ENCODE measurements at places on chromosomes 1 and 21.

- DNase-seq, result no peak
These were observed 664.3 kb upstream of the B3GALT2 start for GRCh38 chr1:193850745-193851144.

DNA sequence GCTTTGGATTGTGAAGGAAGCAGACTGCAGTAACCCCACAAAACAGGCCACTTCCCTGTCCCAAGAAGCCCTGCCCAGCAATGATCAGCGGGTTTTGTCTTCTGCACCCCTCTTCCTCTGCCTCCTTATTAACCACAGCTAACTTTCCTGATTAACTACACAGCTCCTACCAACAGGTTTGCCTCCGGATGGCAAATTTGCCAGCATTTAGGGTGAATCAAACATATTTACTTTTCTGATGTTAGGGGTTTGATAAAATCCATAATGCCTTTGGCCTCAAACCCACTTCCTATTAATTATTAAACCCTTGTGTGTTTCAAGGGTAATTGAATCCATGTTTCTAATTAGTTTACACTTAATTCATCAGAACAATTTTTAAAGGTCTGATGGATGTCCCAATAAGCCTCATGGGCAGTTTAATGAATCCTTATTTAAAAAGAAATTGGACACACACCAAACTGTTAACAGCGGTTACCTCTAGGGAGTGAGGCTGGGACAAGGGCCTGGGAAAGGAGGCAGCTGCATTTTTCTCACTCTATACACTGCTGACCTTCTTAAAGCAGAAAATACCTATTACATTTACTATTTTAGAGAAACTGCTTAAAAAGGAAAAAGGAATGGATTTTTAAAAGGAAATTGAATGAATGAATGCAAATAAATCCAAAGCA is 91.9 kb downstream of the CSMD2 start:
- DNase-seq, result no peak

DNA sequence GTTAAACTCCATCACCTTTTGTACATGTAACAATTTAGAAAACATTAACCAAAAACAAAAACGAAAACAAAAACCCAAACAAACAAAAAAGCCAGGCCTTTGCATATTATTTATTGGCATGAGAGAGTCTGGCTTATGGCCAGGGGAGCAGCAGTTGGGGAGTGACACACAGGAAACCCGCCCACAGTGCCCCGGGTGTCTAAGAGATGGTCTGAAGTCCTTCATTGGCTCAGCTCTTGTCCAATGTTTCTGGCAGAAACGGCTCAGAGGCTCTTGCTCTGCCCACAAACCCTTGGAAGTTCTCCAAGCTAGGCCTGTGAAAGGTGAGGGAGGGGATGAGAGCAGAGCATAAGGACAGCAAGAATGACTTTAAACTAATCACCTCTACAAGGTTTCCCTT is 131.5 kb downstream of the CNIH3 start:
- no peak for DNase-seq

DNA sequence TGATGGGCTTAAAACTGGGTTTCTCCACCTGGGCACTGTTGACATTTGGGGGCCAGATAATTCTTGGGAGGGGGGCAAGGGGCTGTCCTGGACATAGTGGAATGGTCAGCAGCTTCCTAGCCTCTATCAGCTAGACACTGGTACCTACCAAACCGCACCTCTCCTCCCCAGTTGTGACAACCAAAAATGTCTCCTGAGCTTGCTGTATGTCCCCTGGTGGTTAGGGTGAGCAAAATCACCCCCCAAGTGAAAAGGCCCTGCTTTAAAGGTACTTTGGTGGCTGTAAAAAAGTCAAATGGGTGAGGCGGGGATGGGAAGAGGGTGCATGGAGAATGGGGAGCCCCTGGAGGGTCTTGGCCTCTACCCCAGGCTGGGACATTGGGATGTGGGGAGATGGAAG is 182.0 kb downstream of the IGSF21 start:
- no peak for DNase-seq

- DNase-seq, result no peak
These were observed 294.8 kb downstream of the PTPRC start for GRCh38 chr1:198933515-198934222.

- no peak for DNase-seq
These were observed 93.2 kb downstream of the PHTF1 start for GRCh38 chr1:113666126-113666525.

DNA sequence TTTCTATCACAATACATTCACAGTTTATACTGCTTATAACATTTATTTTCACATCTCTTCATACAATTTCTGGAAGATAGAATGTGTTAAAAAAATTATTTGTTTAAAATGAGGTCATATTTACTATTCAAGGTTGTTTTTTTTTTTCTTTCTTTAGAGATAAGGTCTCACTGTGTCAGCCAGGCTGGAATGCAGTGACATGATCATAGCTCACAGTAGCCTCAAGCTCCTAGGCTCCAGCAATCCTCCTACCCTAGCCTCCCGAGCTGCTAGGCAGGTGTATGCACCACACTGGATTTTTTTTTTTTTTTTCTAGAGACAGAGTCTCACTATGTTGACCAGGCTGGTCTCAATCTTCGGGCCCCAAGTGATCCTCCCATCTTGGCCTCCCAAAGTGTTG is 19.0 kb upstream of the RNF11 start:
- DNase-seq, result no peak

DNA sequence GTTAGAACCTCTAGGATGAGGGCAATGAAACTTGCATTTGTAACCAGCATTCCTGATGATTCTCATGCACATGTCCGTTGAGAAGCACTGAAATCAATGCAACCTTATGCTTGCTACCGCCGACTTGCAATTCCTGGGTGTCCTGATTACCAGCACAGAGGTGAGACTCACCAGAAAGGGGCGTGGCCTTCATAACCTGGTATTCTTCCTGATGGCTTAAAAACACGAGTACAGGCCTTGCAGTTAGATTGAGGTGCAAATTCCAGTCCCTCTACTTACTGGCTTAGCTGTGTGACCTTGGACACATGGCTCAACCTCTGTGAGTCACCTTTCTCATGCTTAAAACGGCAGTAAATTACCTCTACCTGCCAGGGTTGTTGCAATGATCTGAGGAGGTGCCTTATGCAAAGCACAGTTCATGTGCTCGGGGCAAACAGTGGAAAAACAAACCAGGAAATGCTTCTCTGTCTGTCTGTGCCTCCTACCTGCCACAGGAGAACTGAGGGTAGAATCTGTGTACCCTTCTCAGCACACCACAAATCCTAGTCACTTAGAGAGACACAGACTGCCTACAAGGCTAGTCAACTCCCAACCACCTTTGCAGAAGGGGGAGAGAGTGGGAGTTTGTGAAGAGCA is 39.1 kb upstream of the ECE1 start:
- no peak for DNase-seq

DNA sequence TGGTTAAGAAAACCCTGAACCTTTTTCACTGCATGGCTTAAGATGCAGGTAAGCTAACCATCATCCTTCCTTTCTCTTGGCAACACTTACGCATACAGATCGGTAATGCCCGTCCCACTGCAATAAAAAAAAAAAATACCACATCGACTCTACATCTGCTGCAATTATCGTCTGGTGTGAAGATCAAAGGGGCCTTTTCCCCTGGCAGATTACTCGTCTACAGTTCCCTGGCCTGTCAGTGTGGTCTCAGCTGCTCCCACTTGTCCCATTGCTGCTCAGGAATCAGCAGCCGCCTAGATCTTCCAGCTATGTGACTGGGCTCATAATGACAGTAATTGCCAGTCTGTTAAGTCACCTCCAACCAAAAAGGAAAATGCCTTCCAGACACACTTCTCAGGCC is 133.1 kb downstream of the SETD4 start:
- no peak for DNase-seq

- no peak for DNase-seq
These were observed 63.5 kb downstream of the ATP1A1 start for GRCh38 chr1:116436611-116436970.

GRCh38 chr1:226688808-226689207 is 50.3 kb downstream of the ITPKB start:
- no peak for DNase-seq

DNA sequence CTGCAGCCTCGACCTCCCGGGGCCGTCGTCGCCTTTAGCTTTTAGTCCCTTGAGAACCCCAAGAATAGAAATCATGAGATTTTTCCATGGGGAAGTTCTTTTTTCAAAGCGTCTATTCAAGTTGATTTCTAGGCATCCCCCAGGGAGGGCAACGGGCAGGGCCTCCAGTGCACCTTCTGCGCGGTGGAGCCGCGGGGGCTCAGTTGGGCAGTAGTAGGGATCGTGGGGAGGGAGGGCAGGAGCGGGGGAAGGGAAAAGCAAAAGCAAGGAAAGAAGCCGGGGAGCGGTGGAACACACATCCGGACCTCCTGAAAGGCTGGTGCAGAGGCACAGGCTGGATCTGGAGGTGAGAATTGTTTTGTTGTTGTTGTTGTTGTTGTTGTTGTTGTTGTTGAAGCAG is 103.4 kb downstream of the PPIAL4G start:
- no peak for DNase-seq

DNA sequence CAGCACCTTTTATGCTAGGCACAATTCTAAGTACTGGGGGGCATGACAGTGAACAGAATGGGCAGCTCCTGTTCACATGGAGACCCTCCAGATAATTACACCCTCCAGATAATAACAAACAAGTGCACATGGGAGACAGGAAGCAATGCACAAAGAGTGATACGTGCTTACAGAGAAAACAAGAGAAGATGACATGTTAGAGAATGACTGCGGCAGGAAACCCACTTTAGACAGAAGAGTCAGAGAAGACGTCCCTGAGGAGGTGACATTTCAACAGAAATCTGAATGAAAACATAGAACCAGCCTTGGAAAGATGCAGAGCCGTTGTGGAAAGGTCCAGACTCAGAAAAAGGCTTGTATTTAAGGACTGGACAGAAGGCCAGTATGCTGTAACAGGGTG is 54.7 kb upstream of the ARTN start:
- DNase-seq, result no peak

GRCh38 chr1:29514361-29515169 is 278.2 kb downstream of the PTPRU start:
- no peak for DNase-seq

GRCh38 chr1:235767795-235768194 is 98.9 kb downstream of the LYST start:
- no peak for DNase-seq

- DNase-seq, result no peak
These were observed 7.3 kb downstream of the OR2M5 start for GRCh38 chr1:248152056-248152827.

- DNase-seq, result no peak
These were observed 5.4 kb downstream of the CDKN2C start for GRCh38 chr1:50975436-50975835.

GRCh38 chr1:194929357-194929756 is 1678.9 kb downstream of the KCNT2 start:
- no peak for DNase-seq

GRCh38 chr1:86068841-86069756 is 87.5 kb downstream of the COL24A1 start:
- DNase-seq, result no peak

GRCh38 chr1:29379443-29380073 is 143.2 kb downstream of the PTPRU start:
- no peak for DNase-seq

DNA sequence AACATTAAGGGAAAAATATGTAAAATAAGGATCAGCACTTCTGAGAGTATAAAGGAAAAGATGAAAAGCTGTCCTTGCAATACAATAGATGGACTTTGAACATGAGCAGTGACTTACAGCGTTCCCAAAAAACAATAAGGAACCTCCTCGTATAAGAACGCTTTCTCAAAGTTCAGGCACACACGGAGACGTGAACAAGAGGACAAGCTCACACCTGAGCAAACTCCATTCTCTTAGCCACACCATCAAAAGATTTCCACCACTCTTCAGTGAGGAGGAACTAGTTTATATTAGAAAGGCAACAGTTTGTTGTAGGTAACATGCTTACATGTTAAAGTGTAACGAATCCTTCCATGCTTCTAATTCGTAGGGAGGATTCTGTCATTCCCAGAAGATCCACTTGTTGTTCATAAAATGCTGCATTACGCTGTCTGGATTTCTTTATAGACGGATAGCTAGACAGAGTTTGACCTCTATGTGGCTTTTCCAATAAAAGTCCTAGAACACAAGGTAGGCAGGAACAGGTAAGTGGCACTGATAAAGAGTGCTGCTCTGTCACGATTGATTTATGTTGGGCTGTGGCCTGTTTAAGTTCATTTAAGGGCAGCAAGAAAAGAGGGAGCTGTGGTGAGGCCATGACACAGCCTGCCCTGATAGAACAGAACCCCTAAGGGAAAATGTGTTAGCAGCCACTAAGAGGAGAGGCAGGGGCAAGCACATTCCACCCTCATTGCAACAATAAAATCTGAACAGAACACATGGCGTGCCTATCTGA is 37.0 kb upstream of the ATP1A1 start:
- no peak for DNase-seq

DNA sequence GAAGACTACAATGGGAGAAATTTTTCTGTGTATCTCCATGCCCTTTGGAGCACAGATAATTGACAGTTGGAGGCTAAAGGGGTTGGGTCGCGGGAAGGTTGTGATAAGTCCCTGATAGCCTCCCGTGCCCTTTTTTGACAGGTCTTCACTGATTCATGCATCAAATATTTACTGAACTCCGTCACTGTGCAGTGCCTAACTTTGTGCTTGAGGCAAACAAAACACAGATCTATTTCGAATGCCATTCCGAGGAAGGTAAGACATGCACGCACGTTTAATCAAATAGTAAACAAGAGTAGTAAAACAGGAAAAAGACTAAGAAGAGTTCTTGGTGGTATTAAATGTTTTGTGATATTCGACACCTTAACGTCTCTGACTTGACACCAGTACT is 494 bp upstream of the PIP5K1A start:
- no peak for DNase-seq

DNA sequence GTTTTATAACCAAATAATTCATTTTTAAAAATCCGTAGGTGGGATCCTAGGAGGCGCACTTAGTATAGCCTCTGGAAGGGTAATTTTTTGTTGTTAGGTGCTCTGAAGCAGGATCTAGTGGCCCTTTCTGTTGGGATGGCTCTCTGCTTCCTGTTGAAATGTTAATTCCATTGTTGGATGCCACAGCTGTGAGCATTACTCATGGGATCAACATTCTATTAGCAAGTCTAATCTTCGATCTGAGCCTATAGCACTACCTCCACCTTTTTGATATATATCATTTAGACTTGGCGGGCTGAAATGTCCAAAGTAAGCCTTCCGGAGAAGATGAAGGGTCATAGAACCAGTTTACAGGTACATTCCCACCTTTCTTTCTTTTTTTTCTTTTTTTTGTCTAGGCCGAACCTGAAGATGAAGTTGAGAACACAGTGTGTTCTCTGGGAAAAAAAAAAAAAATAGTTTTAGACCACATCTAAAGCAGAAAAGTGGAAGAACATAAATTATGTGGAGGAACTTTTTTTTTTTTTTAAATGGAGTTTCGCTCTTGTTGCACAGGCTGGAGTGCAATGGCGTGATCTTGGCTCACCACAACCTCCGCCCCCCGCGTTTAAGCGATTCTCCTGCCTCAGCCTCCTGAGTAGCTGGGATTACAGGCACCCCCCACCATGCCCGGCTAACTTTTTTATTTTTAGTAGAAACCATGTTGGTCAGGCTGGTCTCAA is 1.4 kb downstream of the CXADR start:
- DNase-seq, result no peak

- no peak for DNase-seq
These were observed 58.2 kb upstream of the SPAG17 start for GRCh38 chr1:118243269-118243668.

- no peak for DNase-seq
These were observed 11.5 kb upstream of the COL8A2 start for GRCh38 chr1:36136535-36136934.

- no peak for DNase-seq
These were observed 2.9 kb upstream of the GPX7 start for GRCh38 chr1:52599236-52599635.

- DNase-seq, result no peak
These were observed 32.8 kb upstream of the SCMH1 start for GRCh38 chr1:41274752-41275545.
